IPS-NIHi11 (cell line): ENCODE measurements at places on chromosomes 16 and 17.

- DNase-seq, result no peak
Measured at GRCh38 chr16:55282441-55282840, 41.6 kb upstream of the IRX6 start.

DNA sequence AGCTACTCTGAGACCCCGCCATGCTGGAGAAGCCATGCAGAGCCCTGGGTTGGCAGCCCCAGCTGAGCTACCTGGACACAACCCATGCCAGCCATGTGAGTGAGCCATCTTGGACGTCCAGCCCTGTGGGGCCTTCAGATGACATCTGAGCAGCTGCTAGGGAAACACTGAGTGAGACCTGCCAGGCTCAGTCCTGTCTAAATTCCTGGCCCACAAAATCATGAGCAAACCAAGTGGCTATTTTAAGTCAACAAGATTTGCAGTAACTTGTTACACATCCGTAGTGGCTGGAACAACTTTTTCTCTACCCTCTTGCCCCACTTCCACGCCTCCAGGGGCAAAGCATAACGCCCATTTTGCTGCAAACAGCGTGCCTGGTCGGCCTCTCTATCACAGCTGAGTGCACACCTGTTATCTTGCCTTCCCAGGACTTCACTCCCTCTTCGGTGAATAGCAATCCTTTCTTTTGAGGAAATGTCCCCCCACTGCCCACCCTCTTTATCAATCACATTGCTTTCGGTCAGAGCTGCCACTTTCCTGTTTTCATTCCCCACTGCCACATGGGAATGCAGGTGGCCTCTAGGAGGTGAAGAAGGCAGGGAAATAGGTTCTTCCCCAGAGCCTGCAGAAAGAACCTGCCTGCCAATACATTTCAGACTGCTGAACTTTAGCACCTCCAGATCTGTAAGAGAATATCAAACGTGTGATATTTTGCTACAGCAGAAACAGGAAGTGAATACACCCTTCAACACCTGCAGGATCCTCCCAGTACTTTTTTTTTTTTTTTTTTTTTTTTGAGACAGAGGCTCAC lies 7.4 kb upstream of the SCIMP start:
- DNase-seq, result no peak

GRCh38 chr16:83054283-83054682 lies 427.5 kb downstream of the CDH13 start:
- DNase-seq, result no peak

DNA sequence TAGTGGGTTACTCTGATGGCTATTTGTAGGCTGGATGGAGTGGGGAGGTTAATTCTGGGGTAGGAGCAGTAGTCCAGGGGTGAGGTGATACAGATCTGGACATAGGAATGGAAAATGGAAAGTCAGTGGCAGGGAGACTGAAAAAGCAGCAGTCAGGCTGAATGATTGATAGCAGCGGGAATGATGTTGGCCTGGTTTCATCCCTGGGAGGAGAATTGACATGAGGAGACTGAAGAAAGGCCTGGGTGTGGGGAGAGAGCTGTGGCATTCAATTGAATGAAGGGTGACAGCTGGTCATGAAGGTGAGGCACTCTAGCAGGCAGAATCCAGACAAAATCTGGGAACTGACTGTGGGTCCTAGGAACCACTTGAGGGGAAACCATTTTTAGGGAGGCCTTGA lies 34.7 kb upstream of the CLEC18A start:
- DNase-seq, result no peak

DNA sequence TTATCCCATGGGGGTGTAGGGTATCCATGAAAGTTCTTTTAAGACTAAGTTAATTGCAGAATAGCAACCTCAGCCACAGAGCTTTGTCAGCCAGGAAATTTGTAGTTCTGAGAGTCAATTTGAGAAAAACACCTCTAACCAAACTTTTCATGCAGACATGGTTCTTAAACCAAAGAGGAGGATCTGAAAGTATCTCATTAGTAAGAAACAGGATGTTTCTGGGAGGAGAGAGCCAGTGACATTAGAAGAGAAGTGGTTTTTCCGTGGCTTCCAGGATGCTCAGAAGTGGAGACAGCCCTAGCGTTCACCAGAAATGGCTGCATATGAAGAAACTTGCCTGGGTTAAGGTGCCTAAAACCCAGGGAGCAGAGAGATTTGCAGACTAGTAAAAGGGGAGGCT lies 7.9 kb downstream of the GNAO1 start:
- DNase-seq, result no peak

DNA sequence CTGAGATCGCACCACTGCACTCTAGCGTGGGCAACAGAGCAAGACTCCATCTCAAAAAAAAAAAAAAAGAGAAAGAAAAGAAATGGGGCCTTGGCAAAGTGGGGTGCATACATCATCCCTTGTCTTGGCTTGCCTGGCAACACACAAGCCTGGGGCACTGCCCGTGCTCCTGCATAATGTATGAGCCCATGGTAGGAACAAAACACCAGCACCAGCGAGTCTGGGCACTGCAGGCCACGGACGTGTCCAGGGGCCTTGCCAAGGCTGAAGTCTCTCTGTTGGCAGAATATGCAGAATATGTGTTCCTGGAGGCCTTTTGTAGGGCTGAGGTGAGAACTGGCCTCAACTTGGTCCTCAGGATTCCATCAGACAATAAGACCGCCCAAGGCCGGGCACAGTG lies 15.7 kb upstream of the ALDOA start:
- DNase-seq, result no peak

- peak; percentile 86 for DNase-seq
Measured at GRCh38 chr17:47693731-47694580, at the start of gene TBKBP1. TBKBP1 (plus strand) TSS chr17:47694161; CDS start chr17:47696113, 1,952 bp downstream.

- DNase-seq, result peak; percentile 94
Measured at GRCh38 chr17:75456417-75457046, at the start of gene TMEM94. TMEM94 (plus strand) TSS chr17:75456635; CDS start chr17:75471906, 15,271 bp downstream.

- no peak for DNase-seq
Measured at GRCh38 chr16:49081554-49081953, 200.1 kb downstream of the CBLN1 start.

GRCh38 chr17:49748791-49749190 lies 15.1 kb downstream of the FAM117A start:
- no peak for DNase-seq

DNA sequence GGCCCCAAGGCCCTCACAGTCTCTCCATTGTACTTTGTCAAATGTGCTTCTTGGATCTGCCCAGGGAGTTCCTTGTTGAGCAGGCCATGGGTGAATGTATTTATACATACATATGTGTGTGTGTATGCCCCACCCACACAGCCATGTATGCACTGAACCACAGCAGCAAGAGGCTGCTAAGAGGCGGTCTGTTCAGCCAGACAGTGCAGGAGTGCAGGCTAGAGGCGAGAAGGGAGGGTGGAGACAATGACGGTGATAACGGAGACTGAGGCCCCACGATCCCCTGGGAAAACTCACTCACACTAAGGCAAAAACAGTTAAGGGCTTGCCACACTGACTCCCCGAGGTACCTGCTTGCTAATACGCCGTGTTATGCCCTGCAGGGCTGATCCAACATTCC lies 151.0 kb upstream of the CDC42EP4 start:
- no peak for DNase-seq

DNA sequence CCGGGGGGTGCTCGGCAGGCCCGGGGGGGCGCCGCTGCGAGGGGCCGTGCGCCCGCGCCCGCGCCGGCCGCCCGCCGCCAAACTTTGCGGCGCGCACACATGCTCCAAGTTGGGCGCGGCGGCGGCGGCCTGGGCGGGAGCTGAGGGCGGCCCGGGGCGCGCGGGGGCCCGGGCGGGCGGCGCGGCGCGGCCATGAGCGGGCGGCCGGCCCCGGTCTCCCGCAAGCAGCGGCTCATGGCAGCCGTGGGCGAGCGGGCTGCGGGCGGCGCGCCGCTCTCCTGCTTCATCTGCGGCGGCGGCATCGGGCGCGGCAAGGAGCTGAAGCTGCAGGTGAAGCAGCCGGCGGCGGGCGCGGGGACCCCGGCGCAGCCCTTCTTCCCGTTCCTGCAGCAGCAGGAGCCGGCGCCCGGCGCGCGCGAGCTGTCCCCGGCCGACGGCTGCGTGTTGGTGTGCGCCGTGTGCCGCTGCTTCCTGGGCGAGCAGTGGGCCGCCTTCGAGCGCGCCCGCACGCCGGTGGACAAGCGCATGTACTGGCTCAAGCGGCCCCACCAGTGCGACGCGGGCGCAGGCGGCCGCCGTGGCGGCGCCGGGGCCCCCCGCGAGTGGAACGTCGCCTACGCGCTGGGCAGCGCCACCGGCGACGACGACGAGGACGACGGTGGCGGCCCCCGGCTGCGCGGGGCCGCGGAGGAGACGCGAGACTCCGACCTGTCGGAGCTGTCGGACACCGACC lies 57.2 kb upstream of the CIBAR2 start:
- peak; percentile 70 for DNase-seq

DNA sequence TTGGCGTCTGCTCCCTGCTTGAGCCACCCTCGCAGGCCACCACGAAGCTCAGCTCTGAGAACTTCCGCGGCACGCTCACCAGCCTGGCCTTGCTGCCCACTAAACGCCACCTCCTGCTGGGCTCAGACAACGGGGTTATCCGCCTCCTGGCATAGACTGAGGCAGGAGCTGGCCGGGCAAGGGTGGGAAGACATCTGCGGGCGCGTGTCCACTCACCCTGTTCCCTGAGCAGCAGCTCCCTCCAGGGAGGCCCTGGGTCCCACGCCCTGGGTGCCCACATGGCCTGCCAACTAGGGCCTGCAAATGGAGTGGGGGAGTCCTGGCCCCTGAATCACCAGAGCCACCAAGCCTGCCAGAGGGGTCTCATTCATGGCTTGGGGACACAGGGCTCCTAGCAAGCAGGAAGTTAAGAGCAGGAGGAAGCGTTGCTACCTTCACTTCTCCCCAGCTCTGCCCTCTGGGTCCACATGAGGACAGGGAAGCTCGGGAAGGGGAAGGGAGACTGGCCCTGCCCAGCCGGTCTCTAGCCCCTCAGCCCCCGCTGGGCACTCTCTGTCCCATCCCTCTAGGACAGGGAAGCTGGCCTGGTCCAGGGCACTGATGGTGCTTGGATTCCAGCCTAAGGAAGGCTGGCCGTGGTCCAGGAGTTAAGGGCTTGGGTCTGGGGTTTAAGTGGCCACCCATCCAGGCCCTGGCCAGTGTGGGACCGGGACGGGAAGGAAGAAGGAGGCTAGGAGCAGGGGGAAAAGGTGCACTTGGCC lies 5.0 kb upstream of the SERPINF2 start:
- DNase-seq, result peak; percentile 7

- DNase-seq, result no peak
Measured at GRCh38 chr16:87782033-87782432, 16.2 kb upstream of the KLHDC4 start.

DNA sequence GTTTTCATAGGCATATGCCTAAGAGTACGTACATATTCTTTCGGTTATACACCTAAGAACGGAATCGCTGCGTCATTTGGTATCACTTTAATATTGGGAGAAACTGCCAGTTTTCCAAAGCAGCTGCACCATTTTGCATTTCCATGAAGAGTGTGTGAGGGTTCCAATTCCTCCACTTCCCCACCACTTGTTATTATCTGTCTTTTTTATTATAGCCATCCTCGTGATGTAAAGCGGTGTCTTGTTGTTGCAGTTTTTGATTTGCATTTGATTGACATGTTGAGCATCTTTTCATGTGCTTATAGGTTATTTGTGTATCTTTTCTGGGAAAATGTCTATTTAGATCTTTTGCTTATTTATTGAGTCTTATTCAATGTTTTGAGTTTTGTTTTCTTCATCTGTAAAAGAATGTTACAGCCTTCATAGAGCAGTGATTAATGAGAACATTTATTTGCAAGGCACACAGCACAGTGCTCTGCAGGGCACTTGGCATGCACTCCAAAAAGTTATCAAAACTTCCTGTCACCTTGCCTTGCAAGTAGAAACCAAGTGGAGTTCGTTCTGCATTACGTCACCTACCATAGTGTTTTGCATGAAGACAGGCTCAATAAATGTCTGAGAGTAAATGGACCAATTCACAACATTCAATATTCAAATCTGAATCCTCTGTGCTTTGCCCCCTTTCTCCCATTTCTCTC lies 26.6 kb upstream of the ST6GALNAC1 start:
- DNase-seq, result no peak

DNA sequence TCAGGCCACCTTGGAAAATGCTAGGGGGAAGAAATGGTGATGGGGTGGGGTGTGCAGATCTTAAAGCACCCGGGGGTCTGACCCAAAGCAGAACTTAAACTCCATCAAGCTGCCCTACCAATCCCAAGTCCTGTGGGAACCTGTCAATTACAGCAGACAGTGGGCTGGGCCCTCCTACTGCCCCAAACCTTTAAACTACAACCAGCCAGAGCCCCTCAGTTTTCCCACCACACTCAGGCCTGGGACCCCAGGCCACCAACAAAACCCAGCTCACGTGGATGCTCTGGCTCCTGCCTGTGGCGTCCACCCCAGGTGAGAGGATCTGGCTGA lies 2.7 kb downstream of the MYO18A start:
- DNase-seq, result no peak

DNA sequence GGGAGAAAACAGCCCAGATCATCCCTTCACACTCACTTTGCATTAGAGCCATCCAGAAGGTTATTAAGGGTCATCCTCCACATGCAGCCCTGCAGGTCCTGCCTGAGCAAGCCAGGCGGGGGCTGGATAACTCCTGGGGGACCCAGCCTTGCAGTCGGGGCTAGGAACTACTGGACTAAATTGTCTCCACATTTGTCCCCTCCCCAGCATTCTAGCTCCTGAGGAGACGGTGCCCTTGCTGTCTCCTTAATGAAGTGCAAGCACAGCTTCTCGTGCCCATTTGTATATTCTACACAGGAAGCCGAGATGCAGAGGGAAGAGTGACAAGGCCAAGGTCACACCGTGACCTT lies 185.2 kb downstream of the C16orf95 start:
- DNase-seq, result no peak

DNA sequence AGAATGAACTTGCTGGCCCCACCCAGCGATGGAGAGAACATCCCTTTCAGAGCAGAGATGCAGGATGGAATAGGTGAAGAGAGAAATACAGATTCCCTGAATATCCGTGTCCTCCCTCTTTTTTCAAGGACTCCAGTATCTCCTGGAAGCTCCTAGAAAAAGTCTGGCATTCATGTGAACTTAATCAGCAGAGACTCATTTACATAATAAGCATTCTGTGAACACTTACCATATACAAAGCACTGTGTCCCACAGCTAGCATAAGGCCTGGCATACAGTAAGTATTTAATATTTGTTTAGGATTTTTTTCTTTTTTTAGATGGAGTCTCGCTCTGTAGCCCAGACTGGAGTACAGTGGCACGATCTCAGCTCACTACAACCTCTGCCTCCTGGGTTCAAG lies 208.5 kb upstream of the RPL38 start:
- no peak for DNase-seq

- no peak for DNase-seq
Measured at GRCh38 chr17:80244871-80245509, 15.7 kb upstream of the RNF213 start.

GRCh38 chr17:40373324-40373723 lies 8.8 kb upstream of the GJD3 start:
- no peak for DNase-seq

DNA sequence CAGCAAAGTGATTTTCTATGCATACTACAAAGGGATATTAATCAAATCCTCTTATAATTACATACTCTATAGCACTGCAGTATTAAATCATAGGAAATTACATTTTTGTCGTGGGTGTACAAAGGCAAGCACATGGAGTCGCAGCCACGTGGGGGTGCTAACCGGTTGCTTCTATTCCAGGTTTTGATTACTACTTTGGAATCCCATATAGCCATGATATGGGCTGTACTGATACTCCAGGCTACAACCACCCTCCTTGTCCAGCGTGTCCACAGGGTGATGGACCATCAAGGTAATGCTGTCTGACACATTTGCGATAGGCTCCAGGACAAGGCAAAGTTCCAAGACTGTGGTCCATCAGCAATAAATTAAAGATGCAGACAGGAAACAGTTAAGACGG lies 60.1 kb downstream of the ARSG start:
- DNase-seq, result no peak

GRCh38 chr17:66214884-66215528 lies 14.2 kb downstream of the APOH start:
- DNase-seq, result no peak
